ENCODE measurements at places on chromosomes 11 and 22. TPM values are rescaled to one million over a fixed set of nuclear protein-coding genes. Genes with fewer than 3 reads are reported as not detected.

Gene MYO7A
- 29.2 TPM for total RNA-seq

Gene KDM2A
- 90.0 TPM for total RNA-seq

Gene MPPED2
- 10.3 TPM for total RNA-seq

Gene OR4B1
- total RNA-seq, result not detected

Gene TENM4
- total RNA-seq, result 0.87 TPM

Gene ZP1
- total RNA-seq, result not detected

Gene LIF
- 2.4 TPM for total RNA-seq

Gene KCNJ1
- total RNA-seq, result not detected

Gene OR10D3
- total RNA-seq, result not detected

Gene FIBIN
- 4.1 TPM for total RNA-seq

Gene SHISAL1
- total RNA-seq, result 19.3 TPM

Gene TRIM49
- total RNA-seq, result not detected

Gene IGF2
- 12.1 TPM for total RNA-seq

Gene PYGM
- not detected for total RNA-seq

Gene NRXN2
- 16.9 TPM for total RNA-seq

Gene ARHGAP42
- total RNA-seq, result 51.3 TPM

Gene TEAD1
- 77.9 TPM for total RNA-seq

Gene COX8A
- total RNA-seq, result 523 TPM

Gene SPDYC
- not detected for total RNA-seq

Gene PHF21B
- not detected for total RNA-seq

Gene GRIA4
- total RNA-seq, result 5.9 TPM

Gene P2RY6
- total RNA-seq, result not detected

Gene DCDC1
- total RNA-seq, result not detected

Gene OR2AG2
- not detected for total RNA-seq
